ENCODE measurements at places on chromosomes 7 and 10. TPM values are rescaled to one million over a fixed set of nuclear protein-coding genes. Genes with fewer than 3 reads are reported as not detected.

DNA sequence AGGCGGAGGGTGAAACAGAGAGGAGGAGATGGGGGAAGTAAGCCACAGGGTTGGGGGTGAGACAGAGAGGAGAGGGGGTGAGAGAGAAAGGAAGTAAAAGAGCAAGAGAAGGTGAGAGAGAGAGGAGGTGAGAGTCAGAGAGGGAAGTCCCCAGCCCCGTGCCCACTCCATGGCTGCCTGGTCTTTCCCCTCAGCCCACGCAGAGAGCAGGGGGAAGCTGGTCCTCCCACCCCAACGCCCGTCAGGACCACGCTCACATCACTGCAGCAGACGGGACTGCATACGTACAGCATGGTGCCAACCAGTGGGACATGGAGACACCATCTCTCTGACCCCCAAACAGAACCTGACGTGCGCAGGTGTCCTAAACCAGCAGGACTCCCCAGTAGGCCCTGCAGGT is 12.1 kb upstream of the PDGFA start:
- H3K4me3 ChIP-seq: no peak overlapping the region
- H3K36me3 ChIP-seq: no peaks in the 10 kb centered on the region
- H3K27ac ChIP-seq: no peak overlapping the region
- no peak for DNase-seq

GRCh38 chr7:26853788-26854393 is 10.5 kb downstream of the SKAP2 start:
- no peaks in the 10 kb centered on the region for H3K36me3 ChIP-seq
- no peak overlapping the region for H3K27ac ChIP-seq
- no peak for DNase-seq
- H3K4me1 ChIP-seq: peaks cover 24% of the 10 kb centered on the region
- no peak overlapping the region for H3K4me3 ChIP-seq

Gene GRID1
- total RNA-seq: 2.5 TPM

Gene PLEKHS1
- total RNA-seq: 7.0 TPM
